ENCODE measurements at places on chromosomes 11 and 22.

- no peak for DNase-seq
Measured at GRCh38 chr11:83544846-83545245, 258.7 kb upstream of the CCDC90B start.

DNA sequence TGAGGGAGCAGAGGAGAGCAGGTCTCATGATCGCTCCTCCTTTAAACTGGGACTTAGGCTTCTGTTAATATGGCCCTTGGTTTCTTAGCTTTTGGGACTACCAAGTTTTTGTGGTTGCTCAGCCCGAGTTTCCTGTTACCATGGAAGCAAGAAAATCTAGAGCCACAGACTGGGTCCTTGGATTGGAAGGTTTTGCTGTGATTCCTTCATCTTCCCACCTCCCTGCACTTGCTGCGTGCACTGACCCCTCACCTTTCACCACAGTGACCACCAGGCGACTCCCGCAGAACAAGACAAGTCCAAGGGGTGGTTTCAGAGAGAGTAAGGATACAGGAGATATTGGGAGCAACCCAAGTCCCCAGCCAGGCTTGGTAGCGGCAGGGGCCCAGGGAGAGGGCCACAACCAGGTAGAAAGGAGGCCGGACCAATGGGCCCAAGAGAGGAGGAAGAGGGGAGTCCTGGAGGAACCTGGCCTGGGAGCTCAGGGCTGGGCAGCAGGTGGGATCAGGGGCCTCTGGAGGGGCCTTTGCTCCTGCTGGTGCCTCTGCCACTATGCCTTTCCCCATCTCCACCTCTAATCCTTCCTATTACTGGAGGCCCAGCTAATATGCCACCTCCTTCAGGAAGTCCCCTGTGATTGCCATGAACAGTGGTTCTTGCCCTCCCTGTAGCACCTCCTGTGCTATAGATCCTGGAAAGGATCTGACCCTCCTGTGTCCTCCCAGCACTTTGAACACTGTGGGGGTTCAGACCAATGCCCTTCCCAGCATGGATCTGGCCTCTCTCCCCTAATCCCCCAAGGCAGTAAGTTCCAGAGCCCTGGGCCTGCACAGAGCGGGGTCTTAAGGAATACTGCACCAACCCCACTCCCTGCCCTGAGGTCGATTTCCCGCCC, 21.2 kb downstream of the CSF2RB start:
- no peak for DNase-seq

- no peak for DNase-seq
Measured at GRCh38 chr11:64768300-64768694, 8.5 kb upstream of the PYGM start.

DNA sequence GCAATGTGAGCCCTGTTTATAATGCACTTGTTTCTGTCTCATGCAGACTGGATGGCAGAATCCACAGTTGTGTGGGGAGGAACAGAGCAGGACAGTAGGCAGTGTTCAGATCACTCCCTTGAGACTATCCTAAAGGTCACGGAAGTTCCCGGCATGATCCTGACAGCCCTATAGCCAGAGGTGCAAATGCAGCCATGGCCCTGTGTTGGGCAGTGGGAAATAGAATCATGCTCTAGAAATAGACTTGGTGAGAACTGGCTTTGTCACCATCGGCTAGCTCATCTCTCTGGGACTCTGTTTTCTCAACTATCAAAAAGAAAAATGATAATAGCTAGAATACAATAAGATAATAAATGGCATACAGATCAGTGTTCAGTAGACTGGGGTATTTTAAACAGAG, 123.2 kb downstream of the FEZ1 start:
- DNase-seq = no peak

DNA sequence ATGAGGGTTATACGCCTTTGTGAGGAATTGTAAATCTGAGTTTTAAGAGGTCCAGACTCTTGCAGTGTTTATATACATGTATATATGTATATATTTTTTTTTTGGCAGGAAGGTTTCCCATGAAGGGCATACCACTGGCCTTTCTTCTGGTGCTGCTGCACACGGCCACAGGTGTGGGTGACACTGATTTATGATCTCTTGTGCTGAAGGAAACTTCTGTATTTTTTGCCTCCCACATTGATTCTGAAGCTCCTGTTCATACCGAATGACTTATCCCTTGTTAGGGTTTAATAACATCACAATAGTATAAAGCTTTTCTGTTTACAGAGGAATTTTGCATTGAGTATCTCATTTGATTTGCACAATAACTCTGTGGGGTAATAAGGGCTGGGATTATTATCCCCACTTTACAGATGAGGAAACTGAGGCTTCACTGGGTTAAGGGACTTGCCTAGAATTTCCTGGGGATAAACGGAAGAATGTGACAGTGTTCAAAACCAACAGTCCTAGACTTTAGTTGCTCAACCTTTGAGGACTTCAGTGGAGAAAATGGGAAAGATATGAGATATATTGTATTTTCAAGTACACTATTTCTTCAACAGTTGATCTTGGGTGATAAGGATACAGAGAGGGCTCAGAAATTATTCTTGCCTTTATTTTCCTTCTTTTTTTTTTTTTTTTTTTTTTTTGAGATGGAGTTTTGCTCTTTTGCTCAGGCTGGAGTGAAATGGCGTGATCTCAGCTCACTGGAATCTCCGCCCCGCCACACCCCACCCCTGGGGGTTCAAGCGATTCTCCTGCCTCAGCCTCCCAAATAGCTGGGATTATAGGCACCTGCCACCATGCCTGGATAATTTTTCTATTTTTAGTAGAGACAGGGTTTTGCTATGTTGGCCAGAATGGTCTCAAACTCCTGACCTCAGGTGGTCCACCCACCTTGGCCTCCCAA, 70.1 kb downstream of the MICAL2 start:
- no peak for DNase-seq

DNA sequence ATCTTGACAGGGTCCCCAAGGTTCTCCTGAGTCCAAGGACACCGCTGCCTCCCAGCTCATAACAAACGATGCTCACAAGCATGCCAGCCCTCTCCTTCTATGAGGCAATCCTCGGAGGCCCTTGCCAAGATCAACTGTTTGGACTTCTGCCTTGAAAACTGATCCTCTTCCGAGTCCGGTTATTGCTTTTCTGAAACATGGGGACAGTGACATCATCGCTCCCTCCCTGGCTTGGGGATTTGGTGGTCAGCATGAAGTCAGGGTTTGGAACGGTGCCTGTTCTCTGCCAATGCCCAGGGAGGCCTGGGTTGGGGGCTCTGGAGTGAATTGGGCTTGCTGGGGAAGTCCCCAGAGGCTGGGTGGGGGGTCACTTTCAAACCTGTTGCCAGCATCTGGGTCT, 149.3 kb downstream of the FBXO7 start:
- DNase-seq = no peak

DNA sequence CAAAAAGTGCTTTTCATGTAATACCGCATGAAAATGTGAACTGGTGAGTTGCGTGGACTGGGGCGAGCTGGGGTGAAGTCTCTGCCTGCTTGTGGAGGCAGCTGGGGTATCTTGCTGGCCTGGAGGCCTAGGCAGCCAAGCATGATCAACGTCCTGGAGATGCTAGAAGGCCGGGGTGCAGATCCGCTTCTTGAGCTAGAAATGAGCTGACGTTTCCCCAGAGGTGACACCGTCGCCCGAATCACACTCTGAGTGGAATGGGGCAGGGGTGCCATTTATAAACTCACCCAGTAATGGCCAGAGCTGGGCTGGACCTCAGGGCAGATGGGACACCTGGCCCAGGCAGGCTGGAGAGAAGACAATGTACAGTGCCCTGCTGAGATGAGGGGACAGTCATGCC, 1513.0 kb downstream of the TBC1D22A start:
- DNase-seq = no peak

- no peak for DNase-seq
Measured at GRCh38 chr22:45335854-45336522, 26.3 kb downstream of the FAM118A start.

Measured in neuronal stem cell (in vitro differentiated cells).